ENCODE measurements at places on chromosomes 13 and 19.

DNA sequence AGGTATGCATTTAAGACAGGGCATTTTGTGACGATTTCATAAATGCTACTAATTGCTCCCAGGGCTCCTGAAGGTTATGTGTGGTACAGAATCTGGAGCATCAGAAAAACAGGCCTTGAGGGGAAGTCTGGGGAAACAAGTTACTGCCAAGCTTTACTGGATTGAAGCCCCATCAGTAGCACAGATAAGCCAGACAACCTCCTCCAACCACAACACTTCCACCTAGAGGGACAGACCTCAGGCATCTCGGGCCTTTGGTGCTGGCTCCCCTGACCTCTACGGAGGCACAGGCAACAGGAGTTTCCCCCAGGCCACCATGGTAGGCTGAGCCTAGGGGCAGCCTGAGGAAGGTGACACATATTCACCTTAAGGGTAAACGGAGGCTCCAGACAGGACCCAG, 54.1 kb downstream of the ABCC4 start:
- DNase-seq: no peak

- DNase-seq: no peak
Measured at GRCh38 chr19:926589-927350, 935 bp downstream of the ARID3A start.

- no peak for DNase-seq
Measured at GRCh38 chr13:76425935-76426334, 460.3 kb downstream of the KCTD12 start.

DNA sequence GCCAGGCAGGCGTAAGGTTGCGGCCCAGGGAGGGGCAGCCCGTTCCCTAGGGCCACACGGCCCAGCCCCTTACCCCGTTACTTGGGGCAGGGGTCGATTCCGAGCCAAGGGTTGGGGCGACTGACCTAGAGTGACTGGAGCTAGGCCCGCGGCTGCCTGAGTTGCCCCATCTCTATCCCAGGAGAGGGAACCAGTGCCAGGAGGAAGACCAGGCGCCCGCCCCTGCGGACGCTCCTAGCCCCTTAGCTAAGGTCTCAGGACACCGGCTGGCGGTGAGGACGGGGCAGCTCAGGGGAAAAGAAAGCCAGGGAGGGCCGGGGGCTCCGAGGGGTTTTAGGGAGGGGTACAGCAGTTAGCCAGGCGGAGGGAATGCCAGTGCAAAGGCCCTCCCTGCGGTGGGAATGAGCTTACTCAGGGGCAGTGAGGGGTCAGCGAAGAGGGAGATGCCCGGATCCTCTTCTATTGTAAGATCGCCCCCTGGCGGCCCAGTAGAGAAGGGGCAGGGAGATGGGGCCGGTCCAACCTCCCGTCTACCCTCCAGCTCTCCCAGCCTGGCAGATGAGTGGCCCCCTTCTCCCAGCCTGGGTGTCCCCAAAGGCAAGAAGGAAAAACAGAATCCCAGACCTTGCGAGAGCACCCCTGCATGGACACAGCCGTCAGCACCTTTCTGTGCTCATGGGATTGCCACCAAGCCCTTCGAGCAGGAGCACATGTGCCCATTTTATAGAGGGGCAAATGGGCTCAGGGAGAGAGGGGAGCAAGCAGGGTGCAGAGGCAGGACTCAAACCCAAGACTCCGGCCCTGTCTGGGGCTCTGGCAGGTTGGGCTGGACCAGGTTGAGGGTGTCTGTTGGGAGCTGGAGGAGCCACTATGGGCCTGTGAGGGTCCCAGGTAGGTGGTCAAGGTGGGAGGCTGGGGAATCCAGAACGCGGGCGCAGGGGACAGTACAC, 16.3 kb downstream of the CILP2 start:
- no peak for DNase-seq

Measured in NCI-H187 (cell line).